ENCODE measurements at places on chromosomes 13 and 19.

DNA sequence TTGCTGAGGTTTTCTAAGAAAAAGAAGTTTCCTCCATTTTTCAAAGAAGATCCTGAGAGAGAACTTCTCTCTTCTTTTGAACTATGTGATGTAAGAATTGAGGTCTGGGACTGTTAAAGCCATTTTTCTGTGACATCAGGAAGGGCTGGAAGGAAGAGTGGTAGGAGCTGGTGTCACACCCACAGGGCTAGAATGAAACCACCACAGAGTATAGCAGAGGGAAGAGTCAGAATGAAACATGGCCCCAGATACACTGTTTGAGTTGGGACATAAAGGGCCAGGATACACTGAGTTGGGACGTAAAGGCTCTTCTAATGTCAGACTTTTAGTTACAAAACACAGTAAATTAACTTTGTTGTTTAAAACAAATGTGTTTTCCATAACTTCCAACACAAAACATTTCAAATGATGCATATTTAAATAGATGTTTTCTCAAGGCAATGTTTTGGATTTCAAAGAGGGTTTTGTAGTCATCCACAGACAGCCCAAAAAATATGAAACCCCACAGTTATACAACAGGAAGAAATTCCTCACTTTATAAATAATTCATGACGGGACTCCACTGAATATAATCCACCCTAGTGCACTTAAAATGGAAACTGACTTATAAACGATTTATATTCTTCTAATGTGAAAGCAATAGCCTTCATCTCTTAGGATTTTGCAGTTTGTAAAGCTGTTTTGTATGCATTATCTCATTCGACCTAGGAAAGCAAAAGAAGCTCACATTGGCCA is 72.5 kb downstream of the LIG4 start:
- no peak for DNase-seq
- H3K36me3 ChIP-seq, result no peaks in the 10 kb centered on the region
- H3K4me3 ChIP-seq, result no peak overlapping the region
- no peaks in the 10 kb centered on the region for H3K4me1 ChIP-seq
- no peaks in the 10 kb centered on the region for H3K27me3 ChIP-seq

DNA sequence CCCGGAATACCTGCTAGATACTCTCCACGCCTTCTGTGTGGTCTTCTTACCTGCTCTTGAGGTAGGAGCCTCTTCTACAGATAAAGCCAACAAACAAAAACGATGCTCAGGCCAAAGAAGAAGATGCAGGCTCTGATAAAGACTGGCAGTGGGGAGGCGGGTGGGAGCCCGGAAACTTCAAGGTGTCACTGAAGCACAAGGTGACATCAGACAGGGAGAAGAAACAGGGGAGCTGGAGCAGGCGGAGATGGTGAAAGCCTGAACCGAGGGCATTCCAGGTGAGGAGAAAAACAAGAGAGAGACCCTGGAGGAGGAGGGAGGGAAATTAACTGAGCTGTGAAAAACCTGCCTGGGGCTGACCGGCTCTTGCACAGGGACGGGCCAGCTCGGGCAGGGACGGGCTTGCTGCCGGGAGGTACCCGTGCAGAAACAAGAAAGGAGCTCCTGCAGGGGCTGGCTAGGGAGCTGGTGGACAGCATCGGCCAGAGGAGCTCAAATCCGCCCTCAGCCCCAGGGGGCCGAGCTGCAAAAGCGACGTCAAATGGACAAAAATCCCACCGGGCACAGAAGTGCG is 19.0 kb downstream of the GNG7 start:
- no peak for DNase-seq
- H3K4me1 ChIP-seq, result no peaks in the 10 kb centered on the region
- H3K27ac ChIP-seq, result no peak overlapping the region
- H3K27me3 ChIP-seq, result no peaks in the 10 kb centered on the region

DNA sequence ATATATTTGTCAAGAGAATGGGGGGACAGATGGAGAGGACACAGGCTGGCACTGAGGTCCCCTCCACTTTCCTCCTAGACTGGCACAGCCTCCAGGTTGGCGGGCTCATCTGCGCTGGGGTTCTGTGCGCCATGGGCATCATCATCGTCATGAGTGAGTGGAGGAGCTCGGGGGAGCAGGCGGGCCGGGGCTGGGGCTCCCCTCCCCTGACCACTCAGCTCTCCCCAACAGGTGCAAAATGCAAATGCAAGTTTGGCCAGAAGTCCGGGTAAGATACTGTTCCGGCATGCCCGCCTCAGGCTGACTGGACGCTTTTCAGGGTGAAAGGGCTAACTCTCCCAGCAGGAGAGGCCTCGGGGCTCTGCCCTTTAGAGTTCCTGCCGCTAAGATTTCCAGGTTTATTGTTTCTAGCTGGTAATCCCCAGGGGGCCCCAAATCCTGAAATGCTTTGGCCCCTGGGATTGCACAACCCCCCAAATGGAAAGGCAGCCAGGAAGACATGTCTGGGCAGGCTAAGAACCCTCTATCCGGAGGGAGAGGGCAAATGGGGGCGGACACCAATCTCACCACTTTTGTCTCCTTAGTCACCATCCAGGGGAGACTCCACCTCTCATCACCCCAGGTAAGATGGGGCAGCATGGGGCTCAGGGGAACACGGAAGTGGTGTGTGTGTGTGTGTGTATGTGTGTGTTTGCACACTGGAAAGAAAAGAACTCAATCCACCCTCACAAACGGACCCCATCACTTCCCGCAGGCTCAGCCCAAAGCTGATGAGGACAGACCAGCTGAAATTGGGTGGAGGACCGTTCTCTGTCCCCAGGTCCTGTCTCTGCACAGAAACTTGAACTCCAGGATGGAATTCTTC is 7.3 kb downstream of the FXYD3 start:
- H3K36me3 ChIP-seq, result no peaks in the 10 kb centered on the region
- H3K27me3 ChIP-seq, result no peaks in the 10 kb centered on the region
- DNase-seq, result no peak
- no peaks in the 10 kb centered on the region for H3K4me1 ChIP-seq
- no peak overlapping the region for H3K27ac ChIP-seq

- H3K36me3 ChIP-seq, result no peaks in the 10 kb centered on the region
- H3K27ac ChIP-seq, result no peak overlapping the region
- no peak for DNase-seq
- H3K27me3 ChIP-seq, result no peaks in the 10 kb centered on the region
- H3K4me3 ChIP-seq, result no peak overlapping the region
Measured at GRCh38 chr19:42613666-42614065, 18.9 kb upstream of the CEACAM8 start.

GRCh38 chr13:78325585-78325984 is 277.8 kb downstream of the POU4F1 start:
- no peaks in the 10 kb centered on the region for H3K27me3 ChIP-seq
- no peaks in the 10 kb centered on the region for H3K4me1 ChIP-seq
- H3K4me3 ChIP-seq, result no peak overlapping the region
- no peak overlapping the region for H3K27ac ChIP-seq
- no peaks in the 10 kb centered on the region for H3K36me3 ChIP-seq
- DNase-seq, result no peak

GRCh38 chr13:75326173-75327134 is 155.5 kb downstream of the TBC1D4 start:
- no peak overlapping the region for H3K27ac ChIP-seq
- no peak for DNase-seq
- H3K4me3 ChIP-seq, result no peak overlapping the region
- H3K4me1 ChIP-seq, result no peaks in the 10 kb centered on the region

DNA sequence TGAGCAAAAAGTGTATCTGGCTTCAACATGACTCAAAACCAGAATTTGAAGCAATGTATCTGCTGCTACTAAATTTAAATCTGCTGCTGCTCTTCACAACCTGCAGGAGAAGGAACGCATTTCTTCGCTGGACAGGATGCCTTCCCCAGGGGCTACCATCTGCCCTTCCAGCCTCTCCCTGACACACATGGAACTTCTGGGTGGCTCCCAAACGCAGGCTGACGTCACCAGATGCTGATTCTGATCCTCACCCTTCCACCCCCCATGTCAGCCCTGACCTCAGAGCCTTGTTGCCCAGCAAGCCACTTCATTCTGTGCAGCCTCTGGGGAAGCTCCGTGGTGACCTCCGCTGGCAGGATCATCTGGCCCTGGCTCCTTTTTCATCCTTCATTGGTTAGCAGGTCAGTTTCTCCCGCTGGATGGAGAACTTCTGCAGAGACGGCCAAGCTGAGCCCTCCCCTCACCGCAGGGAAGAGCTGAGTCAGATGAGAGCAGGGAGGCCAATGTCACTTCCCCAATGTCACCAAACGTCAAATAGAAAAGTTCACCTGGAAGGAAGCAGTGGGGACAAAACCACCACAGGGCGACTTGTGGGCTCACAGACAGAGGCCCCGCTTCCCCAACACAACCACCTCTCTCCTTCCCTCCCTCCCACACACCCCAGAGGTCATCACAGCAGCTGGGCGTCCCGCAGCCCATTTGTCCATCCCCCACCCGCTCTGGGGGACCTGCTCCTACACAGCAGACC is 14.0 kb upstream of the RAB20 start:
- DNase-seq, result no peak
- H3K27ac ChIP-seq, result peak overlapping the region; percentile 77
- H3K36me3 ChIP-seq, result no peaks in the 10 kb centered on the region
- H3K4me3 ChIP-seq, result no peak overlapping the region
- no peaks in the 10 kb centered on the region for H3K27me3 ChIP-seq

GRCh38 chr19:11639245-11639601 is 41.9 kb downstream of the ZNF627 start:
- no peaks in the 10 kb centered on the region for H3K4me1 ChIP-seq
- H3K36me3 ChIP-seq, result no peaks in the 10 kb centered on the region
- no peaks in the 10 kb centered on the region for H3K27me3 ChIP-seq
- H3K4me3 ChIP-seq, result peak overlapping the region; percentile 82
